ENCODE measurements at places on chromosomes 6 and 20. TPM values are rescaled to one million over a fixed set of nuclear protein-coding genes. Genes with fewer than 3 reads are reported as not detected.

Gene EPHA7
- total RNA-seq, result 10.8 TPM

Gene PGBD1
- 1.4 TPM for total RNA-seq

Gene GFOD1
- 15.9 TPM for total RNA-seq

Gene APOM
- 3.1 TPM for total RNA-seq

- DNase-seq, result no peak
These were observed 165.2 kb upstream of the DEFB112 start for GRCh38 chr6:50214937-50215336.

Gene OR2H1
- not detected for total RNA-seq

DNA sequence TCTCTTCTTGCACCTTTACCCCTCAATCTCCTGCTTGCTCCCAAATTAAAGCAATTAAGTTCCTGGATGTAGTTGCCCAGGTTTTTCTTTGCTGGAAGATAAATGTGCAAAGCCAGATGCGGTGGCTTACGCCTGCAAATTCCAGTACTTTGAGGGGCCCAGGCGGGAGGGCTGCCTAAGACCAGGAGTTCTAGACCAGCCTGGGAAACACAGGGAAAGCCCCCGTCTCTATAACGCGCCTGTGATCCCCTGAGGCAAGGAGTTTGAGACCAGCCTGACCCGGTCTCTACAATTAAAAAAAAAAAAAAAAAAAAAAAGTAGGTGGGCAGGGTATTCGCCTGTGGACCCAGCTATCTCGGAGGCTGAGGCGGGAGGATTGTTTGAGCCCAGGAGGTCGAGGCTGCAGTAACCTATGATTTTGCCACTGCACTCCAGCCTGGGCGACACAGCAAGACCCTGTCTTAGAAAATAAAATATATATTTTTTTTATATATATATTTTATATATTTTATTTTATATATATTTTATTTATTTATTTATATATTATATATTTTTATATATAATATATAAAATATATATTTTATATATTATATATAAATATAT lies 461 bp upstream of the DCDC2 start:
- DNase-seq, result no peak

DNA sequence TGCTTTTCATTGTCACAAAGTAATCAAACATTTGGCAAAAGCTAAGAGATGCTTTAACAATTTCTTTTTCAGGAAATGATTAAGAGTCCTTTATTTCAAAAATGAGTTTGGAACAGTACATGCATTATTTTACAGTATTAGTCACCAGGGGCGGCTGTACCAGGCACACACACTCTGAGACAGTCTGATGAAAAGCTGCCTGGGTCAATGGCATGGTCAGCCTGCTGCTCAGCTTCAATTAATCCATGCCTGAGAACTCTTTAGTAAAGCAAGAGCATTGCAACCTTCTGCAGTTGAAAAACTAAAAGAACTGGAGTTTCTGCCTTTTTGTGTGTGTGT lies 105.5 kb downstream of the TULP4 start:
- no peak for DNase-seq

DNA sequence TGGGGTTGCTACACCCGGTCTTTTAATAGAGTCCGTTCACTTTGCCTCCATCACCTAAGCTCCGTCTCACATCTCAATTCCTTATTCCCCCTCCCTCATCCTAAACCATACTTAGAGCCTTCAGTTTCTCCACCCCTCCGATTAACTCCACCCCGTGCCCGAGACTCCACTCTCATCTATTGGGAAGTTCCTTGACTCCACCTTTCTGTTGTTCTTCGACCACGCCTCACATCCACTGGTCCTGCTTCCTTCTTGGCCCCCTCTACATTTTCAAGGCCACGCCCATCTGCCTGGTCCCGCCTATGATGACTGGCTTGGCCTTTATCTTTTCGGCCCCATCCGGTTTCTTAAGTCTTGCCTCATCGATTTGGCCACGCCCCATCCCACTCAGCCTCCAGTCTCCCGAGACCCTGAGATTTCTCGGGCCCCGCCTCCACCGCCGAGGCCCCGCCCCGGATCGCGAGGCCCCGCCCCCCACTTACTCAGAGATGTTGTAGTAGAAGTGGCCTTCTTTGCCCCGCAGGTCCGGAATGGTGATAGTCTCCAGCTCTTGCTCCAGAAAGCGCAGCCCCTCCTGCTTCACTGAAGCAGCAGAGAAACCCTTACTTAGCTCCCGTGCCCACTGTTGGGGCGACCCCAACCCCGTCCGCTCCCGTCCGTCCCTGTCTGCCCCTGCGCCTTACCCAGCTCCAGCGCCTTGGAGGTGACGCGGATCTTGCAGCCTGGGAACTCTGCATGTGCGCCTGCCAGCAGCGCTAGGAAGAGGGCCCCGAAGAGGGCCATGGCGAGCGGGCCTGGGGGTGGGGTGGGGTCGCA lies 1.1 kb downstream of the PLTP start:
- peak; percentile 96 for DNase-seq

- DNase-seq, result no peak
These were observed 14.5 kb downstream of the CD24 start for GRCh38 chr6:106959985-106960384.

DNA sequence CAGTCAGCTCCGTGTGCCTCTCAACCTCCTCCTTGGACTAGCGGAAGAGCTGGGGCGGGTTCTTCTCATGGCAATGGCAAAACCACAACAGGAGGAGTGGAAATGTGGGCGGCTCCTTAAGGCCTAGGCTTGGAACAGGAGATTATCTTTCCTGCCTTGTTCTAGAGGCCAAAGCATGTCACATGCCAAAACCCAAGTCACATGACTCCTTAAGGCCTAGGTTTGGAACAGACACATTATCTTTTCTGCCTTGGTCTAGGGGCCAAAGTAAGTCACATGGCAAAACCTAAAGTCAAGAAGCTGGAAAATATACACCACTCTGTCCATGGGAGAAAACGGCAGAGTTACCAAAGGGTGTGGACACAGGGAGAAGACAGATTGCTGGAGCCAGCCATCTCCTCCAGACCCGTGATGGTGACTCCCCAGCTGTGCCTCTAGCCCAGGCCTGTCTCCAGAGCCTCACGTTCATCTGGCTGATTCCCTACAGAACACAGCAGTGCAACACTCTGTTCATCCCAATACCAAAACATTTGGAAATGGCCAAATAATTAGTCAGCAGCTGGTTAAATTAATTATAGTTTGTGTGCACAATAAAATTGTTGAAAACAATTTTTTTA lies 34.2 kb downstream of the ANKRD60 start:
- no peak for DNase-seq

- DNase-seq, result no peak
These were observed 5.8 kb downstream of the UNC93A start for GRCh38 chr6:167296902-167297301.

DNA sequence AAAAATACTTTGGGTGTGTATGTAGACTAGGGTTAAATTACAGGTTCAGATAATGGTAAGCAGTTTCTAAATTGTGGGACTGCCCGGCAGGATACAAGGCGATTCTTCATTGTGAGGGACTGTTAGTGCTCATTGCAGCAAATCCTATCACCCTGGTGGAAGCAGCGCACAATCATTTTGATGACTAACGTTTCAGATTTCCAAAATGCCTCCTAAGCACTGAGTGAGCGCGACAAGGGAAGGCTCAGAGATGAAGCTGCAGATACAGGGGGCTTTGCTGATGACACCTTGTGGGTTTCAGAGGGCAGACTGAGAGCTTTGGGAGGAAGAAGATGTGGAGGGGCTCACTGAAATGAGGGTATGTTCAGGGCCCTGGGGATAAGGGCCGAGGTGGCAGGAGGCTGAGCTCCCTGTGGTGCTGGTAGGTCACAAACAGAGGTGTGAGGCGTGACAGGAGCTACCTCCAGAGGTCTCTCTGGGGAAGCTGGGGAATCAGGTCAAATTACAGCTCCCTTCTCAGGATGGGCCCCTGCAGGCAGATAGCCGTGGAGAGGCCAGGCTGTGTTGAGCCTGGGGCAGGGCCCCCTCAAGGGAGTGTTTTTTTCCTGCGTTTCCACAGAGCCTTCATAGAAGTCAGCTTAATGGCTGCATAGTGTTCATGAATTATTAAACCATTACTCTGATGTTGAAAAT lies 84.5 kb upstream of the FYN start:
- DNase-seq, result no peak

GRCh38 chr20:50536333-50536732 lies 26.1 kb downstream of the PTPN1 start:
- DNase-seq, result no peak

GRCh38 chr6:144285548-144285797 lies 338 bp downstream of the UTRN start:
- DNase-seq, result no peak

- no peak for DNase-seq
These were observed 509.2 kb downstream of the FRK start for GRCh38 chr6:115551527-115551926.

DNA sequence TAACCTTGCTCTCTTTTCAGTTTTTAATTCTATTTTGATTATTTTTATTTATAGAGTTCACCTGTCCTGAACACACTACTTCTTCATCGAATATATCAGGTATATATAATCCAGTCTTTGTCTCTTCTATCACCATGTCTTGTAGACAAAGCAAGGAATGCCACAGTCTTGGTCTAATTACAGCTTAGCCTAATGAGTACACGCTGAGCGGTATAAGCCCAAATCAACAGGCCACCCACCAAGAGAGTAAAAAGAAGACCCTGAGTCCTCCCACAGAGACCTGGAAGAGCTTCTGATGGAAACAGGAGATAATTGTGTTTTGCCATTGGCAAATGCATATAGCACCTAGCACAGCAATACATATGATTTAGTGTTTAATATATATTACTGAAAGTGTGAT lies 68.7 kb upstream of the TCF21 start:
- no peak for DNase-seq

Gene GPR63
- 1.1 TPM for total RNA-seq

- DNase-seq, result no peak
These were observed 75.4 kb upstream of the PTPN1 start for GRCh38 chr20:50434653-50435396.

- no peak for DNase-seq
These were observed 449.2 kb downstream of the GJA1 start for GRCh38 chr6:121884620-121885019.

DNA sequence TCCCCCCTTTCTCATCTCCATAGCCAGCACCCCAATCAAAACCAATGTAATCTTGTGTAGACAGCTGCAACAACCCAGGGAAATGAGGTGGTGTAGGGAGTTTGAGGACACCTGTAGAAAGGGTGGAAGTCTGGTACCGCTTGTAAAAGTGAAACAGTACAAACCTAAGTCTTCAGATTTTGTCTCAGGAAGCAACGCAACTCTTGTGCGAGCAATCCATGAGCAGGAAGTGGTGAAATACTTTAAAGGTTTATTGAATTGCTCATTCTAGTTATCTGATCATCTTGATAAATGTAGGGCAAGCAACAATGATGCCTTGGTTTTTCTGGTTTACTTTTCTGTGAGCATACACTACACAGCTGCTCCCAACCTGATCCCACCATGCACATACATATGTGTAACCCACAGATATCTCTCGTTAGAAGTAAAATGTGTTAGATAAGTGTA lies 71.1 kb upstream of the THEMIS start:
- no peak for DNase-seq

DNA sequence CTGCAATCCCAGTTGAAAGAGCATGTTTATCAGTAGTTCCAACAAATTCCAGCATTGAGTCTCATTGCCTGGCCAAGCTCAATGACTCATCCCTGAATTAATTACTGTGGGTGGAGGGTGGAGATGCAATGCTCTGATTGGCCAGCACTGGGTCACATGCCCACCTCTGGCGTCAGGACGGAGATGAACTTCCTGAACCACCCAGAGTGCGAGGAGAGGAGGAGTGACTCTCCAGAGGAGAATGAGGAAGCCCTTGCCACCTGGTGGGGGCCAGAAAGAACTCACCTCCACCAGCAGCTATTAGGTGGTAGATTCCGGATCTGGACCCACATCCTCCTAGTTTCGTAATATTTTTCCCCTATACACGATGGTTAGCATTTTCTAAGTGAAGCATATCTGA lies 283.9 kb downstream of the TBC1D7 start:
- DNase-seq, result no peak

Gene ARMH2
- not detected for total RNA-seq

DNA sequence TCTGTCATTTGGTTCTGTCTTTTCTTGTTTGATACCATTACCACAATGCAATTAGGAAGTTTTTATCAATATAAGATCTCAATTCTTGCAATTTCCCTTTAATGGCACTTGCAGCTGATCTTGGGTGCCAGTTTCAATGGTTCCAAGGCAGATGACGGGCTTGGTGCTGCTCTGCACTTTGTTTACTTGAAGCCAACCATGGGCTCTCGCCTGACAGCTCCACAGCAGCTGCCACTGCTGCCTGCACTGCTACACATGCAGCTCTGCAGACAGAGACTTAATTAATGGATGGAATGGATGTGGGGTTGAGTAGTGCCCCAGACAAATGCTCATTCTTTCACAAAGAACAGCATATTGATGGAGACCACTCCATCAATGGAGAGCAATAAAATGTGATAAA lies 1024.3 kb upstream of the EPHA7 start:
- no peak for DNase-seq

DNA sequence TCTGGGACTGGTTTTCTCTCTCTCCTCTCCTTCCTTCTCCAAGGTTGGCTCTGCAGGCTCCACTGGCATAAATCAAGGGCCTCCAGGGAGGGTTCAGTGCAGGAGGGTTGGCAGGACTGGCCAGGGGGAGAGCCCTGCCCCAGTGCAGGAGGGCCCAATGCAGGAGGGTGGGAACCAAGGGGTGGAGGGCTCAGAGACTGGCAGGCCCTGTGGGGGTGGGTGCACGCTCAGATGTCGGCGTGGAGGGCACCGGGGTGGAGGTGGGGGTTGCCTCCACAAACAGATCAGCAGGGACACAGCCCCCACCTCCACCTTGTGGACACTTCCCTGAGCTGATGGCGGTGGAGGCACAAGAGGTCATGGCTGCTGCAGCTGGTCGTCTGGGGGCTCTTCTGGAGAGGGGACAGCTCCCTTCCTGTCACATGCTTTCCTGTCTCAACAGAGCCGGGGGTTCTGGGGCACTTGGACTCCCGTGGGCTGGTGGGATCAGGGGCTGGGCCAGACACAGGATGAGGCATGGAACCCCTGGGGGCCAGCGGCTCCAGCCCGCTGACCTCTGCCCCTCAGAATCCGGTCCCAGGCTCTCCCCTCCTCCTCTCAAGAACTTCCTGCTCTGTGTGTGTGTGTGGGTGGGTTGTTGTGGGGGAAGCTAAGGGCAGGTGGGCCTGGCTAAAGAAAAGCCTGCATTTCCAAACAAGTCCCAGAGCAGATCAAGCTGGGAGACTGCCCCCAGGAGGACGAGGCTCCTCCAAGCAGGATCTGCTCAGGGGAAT lies 2.7 kb upstream of the ABHD16B start:
- no peak for DNase-seq

GRCh38 chr20:57513199-57513598 lies 11.7 kb downstream of the CTCFL start:
- no peak for DNase-seq

Gene BPI
- not detected for total RNA-seq

GRCh38 chr6:49551866-49552129 lies 1.3 kb downstream of the C6orf141 start:
- no peak for DNase-seq

Gene RTF2
- total RNA-seq, result 71.5 TPM

DNA sequence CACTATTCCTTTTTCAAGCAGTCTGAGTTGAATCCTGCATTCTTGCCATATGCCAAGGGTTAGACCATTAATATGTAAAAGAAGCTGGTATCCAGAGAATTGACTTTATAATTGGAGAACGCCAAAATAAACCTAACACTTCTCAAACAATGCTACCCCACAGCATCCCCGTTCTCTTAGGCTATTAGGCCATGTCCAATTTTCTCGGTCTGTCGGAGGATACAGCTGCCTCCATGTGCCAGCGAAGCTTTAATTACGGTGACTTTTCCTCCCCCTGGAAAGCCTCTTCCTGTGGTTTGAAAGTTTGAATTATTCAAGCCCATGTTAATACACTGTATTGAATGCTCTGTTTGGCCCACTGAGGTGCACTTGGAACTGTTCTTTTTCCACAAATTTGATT lies 60.5 kb downstream of the HS3ST5 start:
- DNase-seq, result no peak

GRCh38 chr6:2940010-2940850 lies 31.1 kb downstream of the SERPINB6 start:
- DNase-seq, result no peak
